ENCODE measurements at places on chromosomes 11 and 22. TPM values are rescaled to one million over a fixed set of nuclear protein-coding genes. Genes with fewer than 3 reads are reported as not detected.

- DNase-seq, result no peak
Observed at GRCh38 chr11:91906871-91907624, 317.6 kb upstream of the FAT3 start.

GRCh38 chr11:65858681-65859087 lies 704 bp upstream of the CFL1 start:
- no peak for DNase-seq

DNA sequence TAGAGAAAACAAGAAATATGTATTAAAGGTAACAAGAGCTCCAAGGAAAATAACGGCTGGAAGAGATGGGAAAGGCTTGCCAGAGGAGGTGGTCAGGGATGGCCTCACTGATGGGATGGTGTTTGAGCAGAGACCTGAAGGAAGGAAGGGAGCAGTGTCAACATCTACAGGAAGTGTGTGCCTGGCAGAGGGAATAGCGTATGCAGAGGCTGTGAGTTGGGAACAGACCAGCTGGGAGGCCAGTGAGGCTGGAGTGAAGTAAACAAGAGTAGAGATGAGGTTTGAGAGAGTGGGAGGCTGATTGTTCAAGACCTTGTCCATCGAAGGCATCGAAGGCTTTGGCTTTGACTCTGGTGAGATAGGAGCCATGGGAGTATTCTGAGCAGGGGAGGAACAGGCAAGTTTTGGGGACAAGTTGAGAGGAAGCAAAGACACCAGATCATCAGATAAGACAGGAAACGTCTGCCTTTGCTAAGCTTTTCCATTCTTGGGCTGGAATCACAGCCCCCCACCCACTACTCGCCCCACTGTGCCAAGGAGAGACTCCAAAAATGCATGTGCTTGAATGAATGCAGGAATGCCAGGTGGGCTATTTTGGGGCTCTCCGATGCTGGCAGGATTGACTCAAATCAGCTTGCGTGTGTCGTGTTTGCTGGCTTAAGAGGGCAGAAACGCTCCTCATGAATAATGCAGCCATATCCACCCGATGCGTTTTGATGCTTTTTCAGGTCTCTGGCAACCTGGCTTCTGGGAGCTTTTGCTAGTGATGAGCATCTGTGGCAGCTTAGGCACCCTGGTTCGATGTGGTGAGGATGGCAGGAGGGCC lies 7.2 kb downstream of the SGSM1 start:
- no peak for DNase-seq

The CD6 gene
- total RNA-seq, result 3.3 TPM

The RAG2 gene
- not detected for total RNA-seq

DNA sequence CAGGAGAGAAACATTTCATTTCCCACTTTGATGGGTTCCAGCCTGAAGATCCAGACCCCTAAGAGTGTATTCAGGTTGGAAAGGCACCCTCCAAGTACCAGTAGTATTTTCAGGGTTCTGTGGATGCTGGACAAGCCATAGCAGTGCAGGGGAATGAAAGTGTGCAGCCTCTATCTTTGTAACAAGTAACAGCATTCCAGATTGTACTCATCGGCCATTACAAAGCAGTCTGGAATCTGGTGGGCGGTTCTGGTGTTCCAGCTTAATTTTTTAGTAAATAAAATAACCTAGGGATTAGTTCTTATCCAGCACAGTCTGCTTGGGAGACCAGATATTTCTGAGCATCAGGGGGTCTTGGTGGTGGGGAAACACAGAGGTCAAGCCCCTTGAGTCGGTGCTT lies 22.6 kb downstream of the APLNR start:
- no peak for DNase-seq

GRCh38 chr11:91459840-91460239 lies 764.8 kb upstream of the FAT3 start:
- DNase-seq, result no peak

The LIF gene
- total RNA-seq, result 0.52 TPM

DNA sequence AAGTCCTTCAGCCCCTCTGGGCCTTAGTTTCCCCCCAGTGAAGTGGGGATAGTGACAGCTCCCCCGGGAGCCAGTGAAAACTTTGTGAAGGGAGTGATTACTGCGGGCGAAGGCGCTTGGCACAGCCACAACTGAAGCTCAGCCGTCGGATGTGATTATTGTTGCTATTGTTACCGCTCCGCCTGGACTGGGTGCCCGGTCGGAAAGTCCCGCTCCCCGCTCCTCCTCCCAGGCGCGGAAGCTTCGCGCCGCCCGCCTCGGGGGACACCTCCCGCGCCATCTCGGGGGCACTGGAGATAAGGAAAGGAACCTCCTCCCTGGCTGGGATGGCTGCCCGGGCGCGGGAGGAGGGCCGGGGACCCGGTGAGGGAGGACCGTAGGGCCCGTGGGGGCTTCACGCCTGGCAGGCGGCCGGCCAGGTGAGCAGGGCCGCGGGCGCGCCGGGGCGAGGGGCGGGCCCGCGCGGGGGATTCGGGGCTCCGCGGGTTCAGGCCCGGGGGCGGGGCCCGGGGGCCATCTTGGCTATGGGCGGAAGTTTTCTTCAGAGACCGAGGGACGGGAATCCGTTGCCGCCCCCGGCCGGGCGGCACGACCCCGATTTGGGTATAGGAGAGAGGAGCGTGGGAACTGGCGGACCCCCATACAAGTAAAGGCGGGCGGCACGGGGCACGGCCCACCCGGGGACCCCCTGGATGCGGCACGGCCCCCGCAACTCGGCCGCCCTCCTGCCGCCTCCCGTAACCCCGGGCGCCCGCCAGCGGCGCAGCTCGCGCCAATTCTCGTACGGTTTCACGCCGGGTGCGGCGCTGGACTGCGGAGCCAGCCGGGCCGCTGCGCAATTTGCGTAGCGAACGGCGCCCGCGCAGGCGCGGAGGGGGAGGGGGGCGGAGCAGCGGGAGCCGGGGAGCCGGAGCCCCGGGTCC lies at the start of gene GPR137:
Gene GPR137, plus strand, starts transcription at position 887 of the 923 bp plus-strand sequence. CDS start 677 bp downstream, outside the sequence.
- peak; percentile 89 for DNase-seq
